CD14-positive monocyte (primary cell): ENCODE measurements at places on chromosomes 6 and 20. TPM values are rescaled to one million over a fixed set of nuclear protein-coding genes. Genes with fewer than 3 reads are reported as not detected.

DNA sequence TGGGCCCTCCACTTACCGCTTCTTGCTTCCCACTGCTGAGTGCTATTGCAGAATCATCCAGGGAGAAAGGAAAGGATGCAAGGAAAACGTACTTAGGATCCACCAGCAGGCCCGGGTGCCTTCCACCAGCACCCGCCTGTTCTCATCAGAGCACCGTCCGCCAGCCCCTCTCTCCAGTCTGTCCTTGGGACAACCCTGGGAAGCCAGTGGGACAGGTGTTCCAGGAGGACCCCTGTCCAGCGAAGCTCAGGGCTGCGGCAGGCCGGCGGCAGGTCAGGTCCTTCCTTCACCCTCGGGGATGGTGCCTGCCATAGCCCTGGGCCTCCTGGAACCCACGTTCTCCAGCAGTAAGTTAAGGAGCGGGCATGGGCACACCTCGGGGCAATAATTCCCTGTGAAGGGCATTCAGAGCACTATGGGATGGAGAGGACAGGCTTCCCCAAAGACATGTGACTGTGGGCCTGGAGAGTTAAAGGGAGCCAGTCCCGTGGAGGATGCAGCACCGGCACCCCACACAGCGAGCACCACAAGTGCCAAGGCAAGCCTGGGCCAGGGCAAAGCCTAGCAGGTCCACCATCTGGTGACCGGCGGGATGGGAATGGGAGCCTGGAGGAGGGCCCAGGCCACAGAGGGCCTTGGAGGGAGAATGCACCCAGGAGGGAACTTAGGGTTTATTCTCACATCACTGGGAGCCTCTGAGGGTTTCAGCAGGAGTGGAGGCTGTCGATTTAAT, 396.7 kb downstream of the TAF4 start:
- no peak for DNase-seq

GRCh38 chr20:17631576-17632319, 50.3 kb downstream of the RRBP1 start:
- no peak for DNase-seq

- no peak for DNase-seq
These were observed 71.3 kb downstream of the OTOR start for GRCh38 chr20:16819483-16819882.

DNA sequence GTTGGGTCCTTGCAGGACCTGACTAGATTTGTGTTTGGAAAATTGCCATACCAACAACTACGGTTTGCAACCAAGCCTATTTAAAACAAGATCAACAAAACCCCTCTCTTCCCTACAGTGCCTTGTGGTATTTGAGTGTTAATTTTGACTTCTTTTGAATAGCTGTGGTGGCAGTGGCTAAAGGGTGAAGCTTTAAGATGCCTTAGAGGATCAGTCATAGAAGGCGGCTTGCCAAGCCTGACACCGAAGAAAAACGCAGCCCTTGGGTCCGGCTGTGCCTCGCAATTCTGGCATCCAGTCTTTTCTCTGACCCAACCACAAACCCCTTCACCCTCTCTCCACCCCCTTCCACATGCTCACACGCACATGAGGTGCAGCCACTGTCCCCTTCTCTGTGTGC, 32.6 kb downstream of the BMP6 start:
- no peak for DNase-seq

DNA sequence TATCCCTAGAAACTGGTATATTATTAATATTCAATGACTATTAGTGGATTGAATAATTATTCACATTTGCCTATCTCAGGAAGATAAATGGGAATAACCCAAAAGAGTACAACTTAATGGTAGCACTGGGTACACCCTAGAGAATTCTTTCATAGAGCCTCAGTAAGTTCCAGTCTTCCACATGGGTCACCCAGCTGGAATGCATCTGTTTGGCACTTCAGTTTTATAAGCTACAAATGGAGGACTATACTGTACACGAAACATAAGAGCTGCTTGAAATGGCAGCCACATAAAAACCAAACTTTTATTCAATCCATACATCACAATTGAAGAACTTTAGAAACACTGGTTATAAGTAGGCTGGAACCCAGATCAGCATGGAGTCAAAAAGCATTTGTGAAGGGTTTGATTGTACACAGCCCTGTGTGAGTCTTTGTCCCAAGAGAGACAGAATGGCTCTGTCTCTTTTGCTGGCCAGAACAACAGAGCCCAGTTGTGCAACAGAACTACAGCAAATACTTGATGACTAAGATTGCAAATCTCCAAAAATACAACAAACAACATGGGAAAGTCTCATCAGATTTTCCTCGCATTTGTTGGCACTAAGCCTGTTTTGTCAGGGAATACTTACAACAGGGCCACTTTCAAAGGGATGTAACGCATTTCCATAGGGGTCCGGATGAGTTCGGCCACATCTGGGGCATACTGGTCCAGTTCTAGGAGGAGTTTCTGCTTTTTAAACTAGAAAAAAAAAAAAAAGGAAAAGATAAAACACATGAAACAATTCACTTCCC, 39.5 kb downstream of the PIGU start:
- DNase-seq = no peak

GRCh38 chr6:118864341-118865099, 29.4 kb upstream of the ASF1A start:
- no peak for DNase-seq

- peak; percentile 40 for DNase-seq
These were observed 7.5 kb downstream of the APMAP start for GRCh38 chr20:24984961-24985640.

- DNase-seq = peak; percentile 30
These were observed 8.7 kb downstream of the MMP24OS start for GRCh38 chr20:35269055-35269781.

GRCh38 chr6:15515660-15516375, 147.0 kb downstream of the DTNBP1 start:
- no peak for DNase-seq

- DNase-seq = no peak
These were observed 18.4 kb upstream of the MCM9 start for GRCh38 chr6:118953391-118953790.

Gene LY86
- 161 and 166 TPM in 2 replicates for polyA plus RNA-seq

Gene C4A
- not detected for polyA plus RNA-seq

Gene BPIFB1
- polyA plus RNA-seq = not detected in 2 replicates

Gene TP53TG5
- polyA plus RNA-seq = not detected in 2 replicates
